K562 (cell line): ENCODE measurements at places on chromosomes 7 and 10. TPM values are rescaled to one million over a fixed set of nuclear protein-coding genes. Genes with fewer than 3 reads are reported as not detected.

GRCh38 chr7:108290459-108291151 is 160.4 kb upstream of the LAMB4 start:
- DNase-seq = no peak

DNA sequence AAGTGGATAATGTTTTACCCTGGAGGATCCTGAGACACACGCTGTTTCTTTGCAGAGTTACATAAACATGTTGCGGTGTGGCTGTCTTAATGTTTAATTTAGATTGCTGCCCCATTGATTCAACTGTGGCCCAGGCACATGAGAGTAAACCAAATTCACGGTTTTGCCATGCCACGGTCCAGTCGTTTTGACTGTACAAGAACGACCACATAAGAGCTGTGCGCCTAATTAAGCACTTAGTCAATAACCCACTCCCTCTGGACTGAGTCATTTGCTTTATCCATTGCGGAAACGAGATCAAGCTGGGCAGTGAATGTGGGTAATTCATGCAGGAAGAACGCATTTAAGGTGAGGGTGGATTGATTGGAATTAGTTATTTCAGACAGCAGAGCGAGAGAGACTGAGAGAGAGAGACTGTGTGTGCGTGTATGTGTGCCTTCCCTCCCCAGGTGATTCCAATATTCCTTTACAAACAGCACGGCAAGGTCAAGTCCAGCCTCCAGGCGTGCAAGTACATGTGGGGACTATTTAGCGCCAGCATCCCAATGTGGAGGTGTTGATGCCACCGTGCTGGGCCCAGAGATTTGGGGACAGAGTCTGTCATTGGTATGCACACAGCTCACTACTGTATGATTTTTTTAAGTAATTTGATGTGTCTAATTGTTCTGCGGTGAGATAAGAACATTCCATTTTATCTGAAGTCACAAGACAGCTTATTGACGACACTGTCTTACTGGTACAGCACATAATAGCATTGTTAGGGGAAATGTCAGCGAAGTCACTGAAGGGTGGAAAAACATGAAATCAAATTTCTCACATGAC is 8.4 kb upstream of the TEX36 start:
- no peak for DNase-seq

- DNase-seq = no peak
Measured at GRCh38 chr7:24963218-24963617, 16.8 kb downstream of the OSBPL3 start.

- no peak for DNase-seq
Measured at GRCh38 chr7:129069021-129069420, 14.1 kb upstream of the TNPO3 start.

Gene SH2B2
- total RNA-seq = 0.34 and 0.89 TPM in 2 replicates

Gene IFIT1B
- total RNA-seq = not detected in 2 replicates
